ENCODE measurements at places on chromosomes 4 and X. TPM values are rescaled to one million over a fixed set of nuclear protein-coding genes. Genes with fewer than 3 reads are reported as not detected.

PRDM5 gene
- 4.9 TPM for total RNA-seq

MAB21L2 gene
- 3.7 TPM for total RNA-seq

ADAM29 gene
- not detected for total RNA-seq

ADGRL3 gene
- 1.4 TPM for total RNA-seq

VCX2 gene
- not detected for total RNA-seq

PAGE2 gene
- not detected for total RNA-seq

FAAH2 gene
- total RNA-seq: 0.38 TPM

PGAM4 gene
- not detected for total RNA-seq

CLGN gene
- total RNA-seq: 2.2 TPM

PLP1 gene
- total RNA-seq: not detected

SPANXB1 gene
- not detected for total RNA-seq

HTT gene
- 40.2 TPM for total RNA-seq

GLUD2 gene
- 0.51 TPM for total RNA-seq

BEND2 gene
- not detected for total RNA-seq

DGKK gene
- not detected for total RNA-seq

TEX13B gene
- total RNA-seq: not detected

MAOB gene
- total RNA-seq: 7.6 TPM

ZDHHC9 gene
- 25.0 TPM for total RNA-seq

MXRA5 gene
- 25.9 TPM for total RNA-seq

ARMCX2 gene
- total RNA-seq: 41.4 TPM

PRRG1 gene
- 7.8 TPM for total RNA-seq

FRAS1 gene
- 32.2 TPM for total RNA-seq

CFI gene
- total RNA-seq: 69.6 TPM

S100G gene
- not detected for total RNA-seq

CSAG1 gene
- total RNA-seq: not detected

DSPP gene
- not detected for total RNA-seq

SMAD1 gene
- total RNA-seq: 15.6 TPM

TMEM128 gene
- 20.2 TPM for total RNA-seq

USP51 gene
- 3.3 TPM for total RNA-seq

DDIT4L gene
- 0.16 TPM for total RNA-seq
